ENCODE measurements at places on chromosomes 16 and 17.

DNA sequence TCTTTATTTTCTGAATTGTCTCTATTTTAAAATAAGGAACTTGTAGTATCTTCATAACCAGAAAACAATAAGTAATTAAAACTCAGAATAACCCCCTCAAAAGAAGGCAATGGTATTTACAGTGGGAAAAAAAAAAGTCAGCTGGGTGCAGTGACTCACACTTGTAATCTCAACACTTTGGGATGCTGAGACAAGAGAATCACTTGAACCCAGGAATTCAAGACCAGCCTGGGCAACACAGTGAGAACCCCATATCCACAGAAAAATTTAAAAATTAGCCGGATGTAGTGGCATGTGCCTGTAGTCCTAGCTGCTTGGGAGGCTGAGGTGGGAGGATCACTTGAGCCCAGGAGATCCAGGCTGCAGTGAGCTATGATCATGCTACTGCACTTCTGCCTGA is 33.5 kb downstream of the ADAM11 start:
- no peak for DNase-seq

DNA sequence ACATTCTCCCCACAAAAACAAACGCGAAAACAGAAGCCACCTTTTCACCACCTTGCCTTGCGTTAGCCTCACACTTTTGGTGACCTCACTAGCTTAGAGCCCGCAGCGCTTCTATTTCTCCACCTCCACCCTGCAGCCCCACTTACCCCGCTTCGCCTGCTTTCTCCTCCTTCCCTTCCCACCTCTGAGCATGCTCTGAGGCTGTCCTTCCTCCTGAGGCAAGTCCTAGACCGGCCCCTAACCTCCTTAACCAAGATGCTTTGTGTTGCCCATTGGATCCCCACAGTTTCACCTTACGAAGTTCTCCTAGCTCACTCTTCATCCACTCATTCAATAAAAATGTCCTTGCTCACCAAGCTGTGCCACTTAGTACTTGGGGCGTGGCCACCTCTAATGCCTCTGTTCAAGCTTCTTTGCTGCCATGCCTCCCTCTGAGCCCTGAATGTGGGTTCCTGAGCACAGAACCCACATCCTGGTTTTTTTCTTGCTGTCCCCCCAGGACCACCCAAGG is 1.3 kb downstream of the GNGT2 start:
- no peak for DNase-seq

DNA sequence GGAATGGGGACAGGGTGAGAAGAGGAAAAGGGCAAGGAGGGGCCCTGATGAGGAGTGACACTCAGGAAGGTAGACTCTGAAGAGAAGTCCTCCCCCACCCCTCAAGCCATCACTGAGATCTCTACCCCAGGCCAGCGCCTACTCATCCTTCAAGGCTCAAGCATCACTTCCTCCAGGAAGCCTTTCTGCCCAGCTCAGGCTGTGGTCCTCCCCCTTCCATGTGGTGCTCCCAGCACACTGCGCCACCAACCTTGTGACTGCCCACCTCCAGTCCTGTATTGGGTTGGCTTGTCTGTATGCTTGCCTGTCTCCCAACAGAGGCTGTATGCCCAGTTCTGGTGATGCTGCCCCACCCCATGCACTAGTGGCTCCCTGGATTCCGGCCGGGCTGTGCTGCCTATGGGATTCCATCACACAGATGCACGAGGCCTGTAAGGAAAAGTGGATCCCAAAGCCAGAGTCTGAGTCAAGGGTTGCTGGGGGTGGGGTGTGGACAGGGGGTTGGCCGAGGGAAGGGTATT is 19.8 kb upstream of the ZFP90 start:
- no peak for DNase-seq

- no peak for DNase-seq
Measured at GRCh38 chr16:80947708-80948625, 58.7 kb downstream of the CMC2 start.

DNA sequence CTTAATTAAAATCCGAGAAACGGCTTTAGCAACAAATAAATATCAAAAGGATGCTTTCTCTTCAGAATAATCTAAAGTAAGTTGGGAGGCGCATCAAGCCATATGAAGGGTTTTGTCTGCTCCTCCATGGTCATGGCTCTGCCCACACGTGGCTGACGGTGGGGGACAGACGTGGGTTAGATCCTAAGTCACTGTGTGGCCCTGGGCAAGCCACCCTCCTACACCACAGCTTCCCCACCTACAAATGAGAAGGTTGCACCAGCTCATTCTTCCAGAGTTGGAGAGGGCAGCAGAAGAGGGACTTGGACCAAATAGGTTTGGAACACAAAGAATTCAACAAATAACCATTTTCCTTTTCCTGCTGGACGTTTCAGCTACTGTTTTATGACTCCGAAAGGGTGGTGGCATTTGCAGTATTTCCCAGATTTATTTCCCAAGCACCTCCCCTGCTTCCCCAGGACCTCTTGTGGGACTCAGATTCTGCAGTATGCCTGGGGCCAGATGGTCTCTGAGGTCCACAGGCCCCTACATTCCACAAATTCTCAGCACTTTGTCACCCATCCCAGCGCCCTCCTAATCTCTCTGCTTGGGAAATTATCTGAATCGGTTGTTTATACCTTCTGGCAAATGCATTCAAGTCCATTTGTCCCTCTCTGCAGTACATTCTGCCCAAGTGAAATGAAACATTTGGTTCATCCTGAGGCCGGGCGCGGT is 17.8 kb downstream of the LRRC75A start:
- no peak for DNase-seq

DNA sequence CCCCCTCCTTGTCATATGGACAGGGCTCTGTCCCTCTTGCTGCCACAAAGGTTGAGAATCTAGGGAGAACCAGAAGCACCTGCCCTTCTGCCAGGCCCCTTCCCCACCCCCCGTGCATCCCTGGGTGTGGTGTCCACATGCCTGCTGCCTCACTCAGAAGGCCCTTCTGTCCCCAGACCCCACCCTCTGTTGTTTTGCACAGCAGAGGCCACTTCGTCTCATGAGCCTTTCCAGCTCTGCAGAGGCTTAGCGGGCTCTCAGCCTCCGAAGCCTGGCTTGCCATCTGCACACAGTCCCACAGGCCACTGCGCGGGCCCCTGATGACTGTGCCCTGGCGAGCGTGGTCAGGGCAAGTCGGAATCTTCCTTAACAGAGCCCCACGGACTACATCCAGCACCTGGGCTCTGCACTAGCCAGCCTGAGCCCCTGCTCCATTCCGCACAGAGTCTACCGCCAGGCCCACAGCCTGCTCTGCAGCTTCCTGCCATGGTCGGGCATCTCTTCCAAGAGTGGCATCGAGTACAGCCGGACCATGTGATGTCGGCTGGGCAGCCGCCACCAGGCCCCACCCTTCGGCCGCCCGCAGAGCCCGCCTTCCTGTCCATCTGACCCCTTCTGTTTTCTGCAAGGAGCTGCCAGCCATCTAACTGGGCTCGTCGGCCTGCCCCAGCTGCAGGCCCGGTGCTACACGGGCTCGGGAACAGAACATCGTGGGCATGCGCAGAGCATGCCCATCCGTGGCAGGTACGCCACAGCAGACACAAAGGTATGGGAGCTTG is 10.8 kb downstream of the C16orf90 start:
- DNase-seq = no peak

GRCh38 chr17:28133562-28133970 is 91.1 kb downstream of the NLK start:
- no peak for DNase-seq

DNA sequence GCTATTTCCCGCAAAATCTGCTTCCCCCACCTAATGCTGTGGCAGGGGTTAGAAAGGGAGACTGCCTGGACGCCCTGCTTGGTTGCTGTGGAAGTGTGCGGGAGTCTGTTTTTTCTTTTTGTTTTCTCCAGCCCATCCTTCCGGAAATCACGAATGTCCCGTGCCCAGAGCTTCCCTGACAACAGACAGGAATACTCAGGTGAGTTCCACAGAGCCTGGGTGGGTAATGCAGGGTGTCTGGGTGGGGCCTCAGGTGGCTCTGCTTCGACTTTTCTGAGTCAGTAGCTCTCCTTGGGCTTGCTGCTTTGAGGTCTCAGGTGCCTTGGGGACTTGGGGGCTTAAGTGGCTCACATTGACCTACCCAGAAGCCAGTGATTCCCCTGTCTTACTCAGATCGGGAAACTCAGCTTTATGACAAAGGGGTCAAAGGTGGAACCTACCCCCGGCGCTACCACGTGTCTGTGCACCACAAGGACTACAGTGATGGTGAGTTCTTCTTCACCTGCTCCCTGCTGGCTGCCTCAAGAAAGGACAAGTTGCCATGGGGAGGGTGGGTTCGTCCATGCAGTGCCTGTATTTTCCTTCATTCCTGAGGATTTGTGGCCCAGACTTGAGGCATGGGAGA is 11.4 kb downstream of the LIMD2 start:
- DNase-seq = no peak

- no peak for DNase-seq
Measured at GRCh38 chr16:26276289-26276688, 584.5 kb downstream of the HS3ST4 start.
